Transverse colon (tissue), 4 donors: ENCODE measurements at places on chromosomes 5 and 9. TPM values are rescaled to one million over a fixed set of nuclear protein-coding genes. Genes with fewer than 3 reads are reported as not detected.

- H3K4me1 ChIP-seq, result no peaks in the 10 kb centered on the region
- H3K27ac ChIP-seq, result no peak overlapping the region
- no peaks in the 10 kb centered on the region for H3K27me3 ChIP-seq
- no peak for DNase-seq
Observed at GRCh38 chr9:85909390-85909789, 31.6 kb upstream of the NAA35 start.

DNA sequence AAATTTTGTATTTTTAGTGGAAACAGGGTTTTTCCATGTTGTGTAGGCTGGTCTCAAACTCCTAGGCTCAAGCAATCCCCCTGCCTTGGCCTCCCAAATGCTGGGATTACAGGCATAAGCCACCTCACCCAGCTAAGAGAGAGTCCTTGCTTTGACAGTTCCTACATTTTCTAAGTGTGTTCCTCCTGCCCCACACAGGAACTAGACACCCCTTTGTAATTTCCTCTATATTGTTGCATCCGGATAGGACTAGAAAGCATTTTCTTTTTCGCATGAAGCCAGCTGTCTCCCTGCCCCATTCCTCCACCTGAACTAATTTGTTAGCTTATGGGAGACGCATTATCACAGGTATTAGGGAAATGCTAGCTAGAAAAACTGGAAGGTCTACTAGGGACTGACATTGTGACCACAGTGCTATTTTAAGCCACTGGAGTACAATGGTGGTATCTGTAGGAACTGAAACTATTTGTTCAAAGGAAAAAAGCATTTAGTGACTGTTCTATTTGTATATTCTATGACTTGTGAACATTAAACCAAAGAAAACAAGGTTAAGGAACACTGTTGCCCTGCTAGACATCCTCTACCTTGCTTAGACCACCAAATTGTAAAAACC lies 214.1 kb downstream of the SMARCA2 start:
- H3K27ac ChIP-seq, result no peak overlapping the region
- no peaks in the 10 kb centered on the region for H3K4me1 ChIP-seq
- no peaks in the 10 kb centered on the region for H3K36me3 ChIP-seq
- H3K4me3 ChIP-seq, result no peak overlapping the region
- no peaks in the 10 kb centered on the region for H3K27me3 ChIP-seq

- DNase-seq, result no peak
- no peaks in the 10 kb centered on the region for H3K4me1 ChIP-seq
Observed at GRCh38 chr5:17895288-17896033, 261.2 kb downstream of the TAF11L14 start.

PCDHB16 gene
- total RNA-seq, result 0.75 TPM

SLC6A19 gene
- 2.5 TPM for total RNA-seq

FSD1L gene
- total RNA-seq, result 16.8 TPM
